ENCODE measurements at places on chromosomes 5 and 9.

- no peak for DNase-seq
Measured at GRCh38 chr9:26530841-26531240, 361.8 kb downstream of the CAAP1 start.

GRCh38 chr5:152305525-152305924 is 99.6 kb downstream of the NMUR2 start:
- DNase-seq, result no peak

GRCh38 chr5:154164249-154164581 is 26.3 kb upstream of the GALNT10 start:
- no peak for DNase-seq

GRCh38 chr5:38469707-38470267 is 86.7 kb downstream of the LIFR start:
- no peak for DNase-seq

DNA sequence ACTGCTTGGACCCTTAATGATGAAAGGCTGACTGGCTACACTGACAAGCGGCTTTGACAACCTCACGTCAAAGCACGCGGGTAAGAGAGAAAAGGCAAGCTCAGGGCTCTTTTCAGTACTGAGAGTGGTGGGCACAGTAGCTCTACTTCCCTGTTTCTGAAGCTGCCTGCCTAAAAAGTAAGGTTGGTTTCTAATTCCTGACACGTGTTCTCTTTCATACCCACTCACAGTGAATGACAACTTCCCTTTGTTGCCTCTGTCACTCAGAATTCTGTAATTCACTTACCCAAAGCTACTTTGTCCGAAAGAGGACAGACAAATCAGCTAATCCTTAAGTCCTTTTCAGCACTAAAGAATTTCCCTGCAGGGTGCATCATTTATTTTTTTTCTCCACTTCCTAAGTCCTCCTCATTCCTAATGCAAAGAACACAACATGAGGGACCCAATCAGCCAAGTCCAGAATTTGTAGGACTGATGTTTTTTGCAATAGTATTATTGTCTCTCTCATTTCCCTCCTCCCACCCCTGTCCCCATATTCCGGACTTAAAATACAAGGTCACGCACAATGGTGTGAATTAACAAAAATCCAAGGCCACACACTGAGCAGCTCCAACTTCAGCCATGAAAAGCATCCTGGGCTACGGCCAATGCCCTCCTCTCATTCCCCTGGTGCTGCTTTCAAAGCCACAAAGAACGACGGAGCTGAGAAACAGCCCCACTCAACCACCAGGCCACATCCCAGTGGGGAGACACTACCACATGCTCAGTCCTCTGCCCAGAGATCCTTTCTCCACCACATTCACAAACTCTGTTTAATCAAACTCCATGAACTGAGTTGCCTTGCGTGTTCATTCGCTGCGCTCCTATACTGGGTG is 221.0 kb downstream of the TSSK1B start:
- peak; percentile 16 for DNase-seq

DNA sequence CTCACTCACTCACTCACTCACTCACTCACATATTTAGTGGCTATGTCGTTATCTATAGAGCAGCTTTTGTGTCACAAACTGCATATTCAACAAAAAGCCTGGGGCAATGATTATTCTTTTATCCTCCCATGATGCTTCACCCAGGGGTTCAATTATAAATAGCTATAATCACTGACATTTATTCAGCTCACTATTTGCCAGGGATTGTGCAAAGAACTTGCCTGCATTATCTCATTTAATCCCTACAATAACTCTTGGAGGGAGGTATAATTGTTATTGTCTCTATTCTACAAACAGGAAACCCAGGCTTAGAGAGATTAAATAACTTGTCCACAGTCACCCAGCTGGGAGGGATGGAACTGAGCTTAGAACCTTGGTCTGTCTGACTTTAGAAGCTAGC is 298.0 kb upstream of the MSX2 start:
- no peak for DNase-seq

DNA sequence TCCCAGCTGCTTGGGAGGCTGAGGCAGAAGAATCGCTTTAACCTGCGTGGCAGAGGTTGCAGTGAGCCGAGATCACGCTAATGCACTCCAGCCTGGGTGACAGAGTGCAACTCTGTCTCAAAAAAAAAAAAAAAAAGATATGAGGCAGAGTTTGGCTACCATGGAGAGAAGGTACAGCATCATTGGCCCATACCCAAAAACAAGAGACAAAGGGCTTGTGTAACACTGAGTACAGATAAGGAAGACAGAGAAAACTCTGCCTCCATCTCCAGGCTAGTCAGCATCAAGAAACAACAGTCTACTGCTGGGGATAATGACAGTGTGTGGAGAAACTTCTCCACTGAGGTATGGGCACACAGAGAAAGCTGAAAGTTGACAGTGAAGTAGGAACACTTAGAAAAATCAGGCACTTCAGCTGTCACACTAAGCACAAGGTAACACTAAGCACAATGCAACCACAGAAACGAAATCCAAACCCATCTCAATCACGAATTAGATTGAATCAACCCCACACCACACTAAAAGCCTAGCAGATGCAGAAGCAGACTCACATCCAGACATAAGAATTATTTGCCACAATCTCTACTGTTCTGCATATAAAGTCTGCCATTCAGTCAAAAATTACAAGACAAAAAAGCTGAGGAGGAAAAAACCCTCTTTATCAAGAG is 10.5 kb downstream of the PJA2 start:
- DNase-seq, result no peak

GRCh38 chr5:97480313-97480712 is 297.3 kb upstream of the RIOK2 start:
- no peak for DNase-seq

GRCh38 chr5:169956126-169956525 is 24.2 kb downstream of the INSYN2B start:
- DNase-seq, result no peak

DNA sequence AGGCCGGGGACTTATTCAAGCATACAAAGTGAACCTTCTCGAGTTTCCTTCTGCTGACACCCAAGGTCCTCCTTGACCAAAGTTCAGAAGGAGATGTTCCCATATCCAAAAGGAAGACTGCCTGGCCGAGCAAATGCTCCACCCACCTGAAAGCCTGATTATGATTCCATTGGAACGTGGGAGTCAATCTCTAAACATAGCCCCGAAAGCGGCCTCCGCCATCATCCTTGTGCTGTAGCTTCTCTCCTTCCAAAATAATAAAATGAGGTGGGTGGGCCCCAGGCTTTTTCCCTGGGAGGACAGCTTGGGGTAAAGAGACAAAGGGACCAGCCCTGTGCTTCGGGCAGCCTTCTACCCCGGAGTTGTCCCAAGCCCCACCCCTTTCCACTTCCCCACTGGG is 355.6 kb upstream of the SLC30A5 start:
- DNase-seq, result no peak

- DNase-seq, result no peak
Measured at GRCh38 chr9:8871796-8872445, 1072.3 kb upstream of the DMAC1 start.

GRCh38 chr9:89744255-89744648 is 139.4 kb downstream of the GADD45G start:
- no peak for DNase-seq

DNA sequence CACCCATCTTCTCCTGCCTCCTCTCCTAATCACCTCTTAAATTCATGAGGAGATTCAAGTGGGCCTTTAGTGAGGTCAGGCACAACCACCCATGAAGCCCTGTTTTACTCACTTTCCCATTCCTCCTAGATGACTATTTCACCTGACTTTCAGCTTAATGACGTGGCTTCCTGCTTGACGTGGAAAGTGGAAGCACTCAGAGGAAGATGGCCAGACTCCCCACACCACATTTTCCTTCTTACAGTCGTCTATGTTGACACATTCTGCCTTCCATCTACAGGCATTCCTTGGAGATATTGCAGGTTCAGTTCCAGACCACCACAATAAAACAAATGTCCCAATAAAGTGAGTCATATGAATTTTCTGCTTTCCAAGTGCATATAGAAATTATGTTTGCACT is 146.4 kb upstream of the TAS2R1 start:
- no peak for DNase-seq

GRCh38 chr5:116885825-116886224 is 311.2 kb upstream of the SEMA6A start:
- DNase-seq, result no peak

DNA sequence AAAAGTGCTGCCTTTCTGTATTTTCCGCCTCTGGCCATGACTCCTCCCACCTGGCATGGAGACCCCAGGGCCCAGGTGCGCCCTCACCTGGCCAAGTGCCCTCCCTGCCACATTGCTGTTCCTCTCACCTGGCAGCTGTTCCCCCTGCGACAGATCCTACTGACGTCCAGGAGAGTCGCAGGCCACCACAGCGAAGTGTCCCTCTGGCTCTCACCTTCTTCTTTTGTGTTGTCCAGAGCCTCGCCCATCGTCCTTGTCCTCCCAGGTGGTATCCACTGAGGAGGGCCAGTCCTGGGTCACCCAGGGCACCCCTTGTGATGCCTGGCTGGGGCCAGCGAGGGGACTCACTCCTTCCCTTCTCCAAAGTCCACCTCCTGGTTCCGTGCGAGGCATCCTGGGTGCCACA is 2.6 kb downstream of the NKD2 start:
- DNase-seq, result no peak

GRCh38 chr5:68562308-68562707 is 346.8 kb downstream of the PIK3R1 start:
- peak; percentile 10 for DNase-seq

DNA sequence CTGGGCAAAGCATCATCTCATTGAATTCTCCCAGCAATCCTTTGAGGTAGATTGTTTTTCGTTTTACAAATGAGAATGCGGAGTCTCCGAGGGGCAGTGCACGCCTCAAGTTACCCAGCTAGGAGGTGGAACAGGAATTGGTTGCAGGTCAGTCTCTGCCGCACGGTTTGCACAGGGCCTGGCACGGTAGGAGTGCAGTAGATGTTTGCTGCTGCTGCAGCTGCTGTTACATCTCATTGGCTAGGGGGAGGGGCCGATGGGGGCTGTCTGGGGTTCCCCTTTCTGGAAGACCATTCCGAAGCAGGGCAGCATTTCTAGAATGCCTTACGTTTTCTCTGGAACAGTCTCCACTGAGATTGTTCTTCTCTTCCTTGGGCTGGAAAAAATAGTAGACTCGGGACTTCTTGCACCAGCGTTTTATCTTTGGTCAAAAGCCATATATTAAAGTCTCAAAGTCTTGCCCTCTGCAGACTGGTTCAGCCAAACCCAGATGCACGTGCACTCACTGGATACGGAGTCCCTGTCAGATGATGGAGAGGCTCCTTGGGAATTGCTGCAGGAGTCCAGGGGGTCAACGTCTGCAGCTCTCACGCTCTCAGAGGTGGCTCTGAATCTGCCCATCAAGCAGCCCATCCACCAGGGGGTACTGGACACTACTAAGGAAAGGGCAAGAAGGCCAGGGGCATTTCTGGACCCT is 1.2 kb downstream of the USP20 start:
- no peak for DNase-seq

DNA sequence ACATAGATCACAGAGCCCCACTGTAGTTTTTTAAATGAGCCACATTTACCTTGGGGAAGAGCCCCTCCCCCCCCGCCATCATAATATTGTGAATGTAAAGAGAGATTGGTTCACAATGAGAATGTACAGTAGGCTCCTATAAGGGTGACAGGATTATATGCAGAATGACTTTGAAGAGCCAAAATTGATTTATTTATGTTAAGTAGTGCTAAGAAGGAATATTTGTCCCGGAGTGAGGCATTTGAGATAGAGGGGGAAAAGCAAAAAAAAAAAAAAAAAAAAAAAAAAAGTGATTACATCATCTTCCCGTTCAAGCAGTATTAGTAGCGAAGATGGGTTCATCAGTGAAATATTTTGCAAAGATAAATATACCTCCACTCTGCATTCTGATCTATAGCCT is 73.9 kb downstream of the PIK3R1 start:
- no peak for DNase-seq

GRCh38 chr9:81411961-81412360 is 277.4 kb downstream of the TLE1 start:
- no peak for DNase-seq

DNA sequence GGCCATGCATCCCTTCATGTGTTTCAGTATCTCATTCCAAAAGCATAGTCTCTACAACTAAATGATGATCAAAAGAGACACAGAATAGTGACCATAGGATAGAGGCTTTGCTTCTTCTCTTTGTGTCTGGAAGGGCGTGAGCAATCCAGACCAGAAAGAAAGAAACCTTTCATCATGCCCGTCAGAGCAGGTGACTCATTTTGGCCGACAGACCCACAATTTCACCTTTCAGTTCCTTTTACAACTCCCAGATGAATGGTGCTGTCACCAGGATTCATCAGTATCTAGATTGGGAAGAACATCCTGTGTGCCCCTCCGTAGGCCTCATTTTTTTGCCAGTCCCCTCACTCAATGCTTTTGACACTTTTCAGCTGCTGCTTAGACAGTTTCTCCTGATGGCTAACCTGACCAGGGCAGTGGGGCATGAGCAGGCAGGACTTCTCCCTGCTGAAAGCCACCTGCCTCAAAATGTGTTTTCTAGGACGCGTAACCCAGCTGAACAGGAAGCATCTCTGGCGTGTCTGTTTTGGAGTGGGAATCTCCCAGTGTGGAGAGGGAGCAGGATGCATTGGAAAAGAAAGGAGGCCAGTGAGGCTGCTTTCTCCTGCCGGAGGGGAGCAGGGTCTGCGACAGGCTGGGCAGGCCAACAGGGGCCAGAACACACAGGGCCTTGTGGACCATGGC is 21.2 kb downstream of the ABLIM3 start:
- DNase-seq, result no peak

GRCh38 chr9:3916411-3916810 is 383.5 kb downstream of the GLIS3 start:
- DNase-seq, result no peak

- peak; percentile 41 for DNase-seq
Measured at GRCh38 chr9:133119846-133120500, 1.1 kb downstream of the RALGDS start.

DNA sequence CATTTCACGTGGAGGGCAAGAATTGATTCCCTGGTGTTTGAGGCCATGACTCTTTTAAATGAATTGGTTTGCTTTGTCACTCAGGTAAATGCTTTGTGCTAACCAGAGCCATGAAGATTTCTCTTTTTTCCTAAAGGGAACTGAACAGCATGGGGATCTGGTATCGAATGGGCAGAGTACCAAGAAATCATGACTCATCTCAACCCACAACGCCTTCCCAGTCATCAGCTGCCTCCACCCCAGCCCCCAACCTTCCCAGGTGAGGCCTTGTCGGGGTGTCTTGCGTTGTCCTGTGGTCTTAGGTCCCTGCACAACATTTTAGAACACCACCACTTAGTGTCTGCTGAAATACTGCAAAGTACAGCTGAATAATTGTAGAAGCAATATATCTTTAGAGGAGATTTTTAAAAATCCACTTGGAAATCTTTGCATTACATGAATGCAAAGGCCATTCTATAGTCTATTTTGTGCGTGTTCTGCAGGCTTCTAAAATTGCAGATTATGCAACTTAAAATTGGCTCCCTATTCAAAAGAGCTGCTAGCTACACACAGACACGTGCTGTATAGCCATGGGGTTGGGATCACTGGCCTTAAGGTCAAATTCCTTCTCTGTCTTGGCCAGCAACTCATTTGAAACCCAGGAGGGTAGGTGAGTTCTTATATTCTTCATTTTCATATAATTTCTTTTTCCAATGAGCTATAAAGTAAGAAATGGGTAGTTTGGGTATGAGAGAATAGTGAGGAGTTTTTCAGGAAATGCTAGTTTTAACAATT is 69.0 kb downstream of the MVB12B start:
- DNase-seq, result no peak

- no peak for DNase-seq
Measured at GRCh38 chr5:41415242-41415641, 95.2 kb downstream of the PLCXD3 start.

GRCh38 chr9:84756171-84756570 is 86.6 kb downstream of the NTRK2 start:
- no peak for DNase-seq

GRCh38 chr5:109413458-109413857 is 3.7 kb upstream of the PJA2 start:
- DNase-seq, result no peak

- DNase-seq, result no peak
Measured at GRCh38 chr5:172732201-172732865, 38.7 kb downstream of the DUSP1 start.
